Tibial artery (tissue), 4 donors: ENCODE measurements at places on chromosomes 2 and 18.

GRCh38 chr2:180907731-180908130 lies 72.7 kb upstream of the UBE2E3 start:
- DNase-seq = no peak

GRCh38 chr18:74446631-74447403 lies 10.3 kb downstream of the DIPK1C start:
- no peak for DNase-seq

GRCh38 chr2:227462462-227462951 lies 9.4 kb upstream of the AGFG1 start:
- no peak for DNase-seq

GRCh38 chr2:16014802-16015201 lies 74.5 kb downstream of the MYCN start:
- no peak for DNase-seq

DNA sequence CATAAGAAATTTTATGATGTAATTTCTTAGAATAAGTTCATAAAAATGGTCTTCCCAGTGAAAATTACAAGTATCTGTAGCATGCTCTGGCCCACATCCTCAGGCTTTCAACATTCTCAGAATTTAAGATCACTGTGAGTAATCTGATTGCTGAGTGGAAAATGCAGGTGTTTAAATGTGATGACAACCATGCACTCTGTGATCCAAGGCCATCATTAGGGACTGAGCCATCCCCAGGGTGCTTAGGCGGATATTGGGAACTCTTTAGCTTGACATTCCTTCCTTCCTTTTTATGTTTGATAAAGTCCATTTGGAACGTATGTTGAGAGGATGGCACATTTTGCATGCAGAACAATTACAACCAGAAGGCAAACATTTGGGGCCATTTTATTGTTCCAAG lies 95.5 kb downstream of the ARL4C start:
- no peak for DNase-seq

- no peak for DNase-seq
These were observed 137.5 kb downstream of the GPD2 start for GRCh38 chr2:156573710-156574109.

DNA sequence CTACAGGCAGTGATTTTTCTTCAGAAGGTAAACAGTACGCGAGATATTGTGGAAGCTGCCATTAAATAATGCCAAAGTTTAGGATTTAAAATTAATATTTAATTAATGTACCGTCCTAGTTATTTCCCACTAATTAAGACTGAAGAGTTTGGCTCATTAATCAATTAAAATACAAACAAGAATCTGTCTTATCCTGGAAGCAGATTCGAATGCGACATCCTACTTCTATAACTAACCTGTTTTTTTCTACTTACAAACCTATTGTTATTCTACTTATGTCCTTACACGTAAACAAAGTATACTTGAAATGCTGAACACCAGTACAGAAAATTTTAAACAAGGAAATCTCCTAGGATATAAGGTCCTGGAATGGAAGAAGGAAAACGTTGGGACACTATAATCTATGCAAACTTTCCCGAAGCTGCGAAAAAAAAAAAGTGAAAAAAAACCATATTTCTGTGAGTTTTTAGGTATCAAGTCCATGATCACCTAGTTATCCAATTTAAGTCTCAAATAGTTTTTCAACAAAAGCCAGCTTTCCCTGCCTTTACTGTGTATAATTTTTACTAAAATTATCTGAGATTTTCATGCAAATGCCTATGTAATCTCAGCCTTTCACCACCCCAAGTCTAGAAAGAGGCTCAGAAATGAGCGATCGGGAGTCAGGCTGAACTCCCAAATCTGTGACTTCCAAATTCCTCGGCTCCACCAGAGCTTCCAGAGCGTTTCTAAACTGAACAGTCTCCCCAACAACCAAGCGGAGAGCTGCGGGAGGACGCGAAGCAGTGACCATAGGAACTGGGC lies 1.2 kb upstream of the C2orf15 start:
- DNase-seq = no peak

- DNase-seq = no peak
These were observed 26.1 kb upstream of the FN1 start for GRCh38 chr2:215461836-215462532.

DNA sequence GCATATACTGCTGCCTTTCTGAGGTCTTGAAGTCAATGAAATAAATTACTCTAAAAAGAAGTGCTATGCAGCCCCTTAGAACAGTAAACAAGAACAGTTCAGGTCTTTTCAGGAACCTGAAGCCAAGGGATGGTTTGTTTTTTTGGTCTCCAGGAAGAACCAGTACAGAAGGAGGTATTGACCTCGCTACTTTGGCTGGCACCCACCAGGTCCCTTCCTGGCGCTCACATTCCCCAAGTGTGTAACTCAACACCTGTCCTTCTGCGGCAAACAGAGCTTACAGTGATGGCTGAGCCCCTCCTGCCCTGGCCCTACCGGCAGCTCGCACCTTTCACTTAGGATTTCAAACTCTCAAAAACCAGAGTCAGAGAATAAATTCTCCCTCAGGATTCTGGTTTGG lies 51.9 kb downstream of the SETBP1 start:
- no peak for DNase-seq

DNA sequence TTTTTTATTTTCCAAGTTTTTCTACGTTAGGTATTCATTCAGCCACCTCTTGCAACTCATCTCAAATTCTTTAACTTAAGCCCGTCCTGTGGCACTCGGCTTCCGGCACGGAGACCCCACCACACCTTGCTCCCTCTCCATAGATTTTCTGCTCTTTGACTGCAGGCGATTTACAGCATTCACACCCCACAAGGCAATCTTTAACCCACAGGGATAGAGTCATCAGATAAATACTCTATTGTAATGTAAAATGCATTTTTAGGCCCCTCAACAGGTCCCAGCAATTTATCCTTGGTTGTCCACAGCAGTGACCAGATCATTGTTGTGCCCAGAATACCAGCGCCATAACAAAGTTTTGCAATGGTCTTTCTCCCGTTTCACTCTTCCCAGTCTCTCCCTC lies 132.3 kb upstream of the EPHA4 start:
- no peak for DNase-seq

DNA sequence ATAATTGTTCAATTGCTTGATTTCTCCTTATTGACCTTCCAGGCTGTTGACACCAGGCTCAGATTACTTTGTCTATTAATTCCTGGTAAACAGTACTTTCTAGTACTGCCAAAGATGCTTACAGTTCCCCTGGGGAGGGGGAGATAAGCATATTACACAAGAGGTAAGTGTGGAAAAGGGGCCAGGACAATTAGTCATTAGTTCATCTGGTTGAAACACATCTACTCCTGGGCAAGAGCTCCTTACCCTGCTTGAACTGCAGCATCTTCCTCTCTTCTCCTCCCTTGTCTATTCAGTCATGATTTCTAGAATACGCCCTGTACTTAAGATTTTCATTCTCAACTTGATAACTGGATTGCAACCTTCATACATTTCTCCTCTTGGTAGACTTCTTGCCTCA lies 10.4 kb upstream of the SPATS2L start:
- no peak for DNase-seq

DNA sequence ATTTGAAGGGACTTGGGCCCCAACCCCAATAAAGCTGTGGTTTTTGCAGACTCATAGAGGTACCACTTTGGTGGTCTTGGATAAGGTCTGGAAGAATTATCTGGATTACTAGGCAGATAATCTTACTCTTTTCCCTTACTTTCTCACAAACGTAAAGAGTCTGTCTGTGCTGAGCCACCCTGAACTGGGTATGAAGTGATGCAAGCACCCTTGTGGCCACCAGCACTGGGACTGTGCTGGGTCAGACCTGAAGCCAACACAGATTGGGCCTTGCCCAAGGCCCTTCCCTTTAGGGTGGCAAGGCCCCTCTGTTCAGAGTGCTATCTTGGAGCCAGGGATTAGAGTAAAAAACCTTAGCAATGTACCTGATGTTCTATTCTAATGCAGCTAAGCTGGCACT lies 827.0 kb upstream of the RAB6C start:
- DNase-seq = no peak

DNA sequence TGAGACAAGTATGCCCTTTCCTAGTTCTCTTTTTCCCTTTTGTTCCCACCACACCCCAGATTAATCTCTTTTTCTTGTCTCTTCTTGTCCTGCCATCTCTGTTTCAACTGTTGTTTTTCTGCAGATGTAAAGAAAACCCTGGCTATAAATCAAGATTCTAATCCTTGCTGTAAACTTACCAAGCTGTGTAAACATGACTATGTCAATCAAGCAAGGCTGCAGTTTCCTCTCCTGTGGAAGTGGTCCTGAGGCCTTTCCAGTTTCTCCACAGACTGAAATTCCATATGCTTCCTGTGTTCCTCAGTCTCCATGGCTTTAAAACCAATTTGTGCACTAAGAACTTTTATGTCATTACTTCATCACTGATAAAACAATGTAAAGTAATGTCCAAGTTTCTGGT lies 288.8 kb upstream of the PIK3C3 start:
- DNase-seq = no peak
